Hepatocyte (in vitro differentiated cells): ENCODE measurements at places on chromosomes 2 and 18. TPM values are rescaled to one million over a fixed set of nuclear protein-coding genes. Genes with fewer than 3 reads are reported as not detected.

Gene TMEM163
- 0.40 and 1.1 TPM in 2 replicates for total RNA-seq

GRCh38 chr2:210662560-210662959 lies 106.2 kb downstream of the CPS1 start:
- peak; percentile 8 for DNase-seq

GRCh38 chr2:65299246-65299645 lies 71.6 kb downstream of the ACTR2 start:
- no peak for DNase-seq

- DNase-seq = no peak
These were observed 130.5 kb upstream of the SLC1A4 start for GRCh38 chr2:64858541-64859311.

Gene UPP2
- 0.52 and 0.70 TPM in 2 replicates for total RNA-seq

- DNase-seq = no peak
These were observed 135.4 kb downstream of the COL6A3 start for GRCh38 chr2:237278568-237278967.

DNA sequence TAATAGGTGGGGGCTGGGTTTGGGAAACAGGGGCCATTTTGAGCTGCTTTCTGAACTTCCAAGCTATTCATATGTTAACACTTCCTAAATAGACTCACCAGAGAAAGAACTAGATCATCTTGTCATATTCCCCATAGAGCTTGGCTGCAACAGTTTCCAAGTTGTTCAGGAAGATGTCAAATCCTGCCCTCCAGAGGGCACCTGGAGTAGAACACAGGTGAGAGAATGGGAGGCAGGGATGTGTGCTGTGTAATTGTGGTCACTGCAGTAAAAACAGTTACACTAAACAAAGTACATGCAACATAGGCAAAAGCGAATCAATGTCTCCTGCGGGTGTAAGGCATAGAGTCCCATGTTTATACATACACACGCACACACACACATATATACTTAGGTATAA lies 34.5 kb upstream of the LRRC30 start:
- no peak for DNase-seq

- no peak for DNase-seq
These were observed 287.9 kb downstream of the PTPRM start for GRCh38 chr18:7855028-7855427.

Gene WDSUB1
- 11.7 and 17.7 TPM in 2 replicates for total RNA-seq

- no peak for DNase-seq
These were observed 89.3 kb downstream of the MBD2 start for GRCh38 chr18:54135216-54135615.

DNA sequence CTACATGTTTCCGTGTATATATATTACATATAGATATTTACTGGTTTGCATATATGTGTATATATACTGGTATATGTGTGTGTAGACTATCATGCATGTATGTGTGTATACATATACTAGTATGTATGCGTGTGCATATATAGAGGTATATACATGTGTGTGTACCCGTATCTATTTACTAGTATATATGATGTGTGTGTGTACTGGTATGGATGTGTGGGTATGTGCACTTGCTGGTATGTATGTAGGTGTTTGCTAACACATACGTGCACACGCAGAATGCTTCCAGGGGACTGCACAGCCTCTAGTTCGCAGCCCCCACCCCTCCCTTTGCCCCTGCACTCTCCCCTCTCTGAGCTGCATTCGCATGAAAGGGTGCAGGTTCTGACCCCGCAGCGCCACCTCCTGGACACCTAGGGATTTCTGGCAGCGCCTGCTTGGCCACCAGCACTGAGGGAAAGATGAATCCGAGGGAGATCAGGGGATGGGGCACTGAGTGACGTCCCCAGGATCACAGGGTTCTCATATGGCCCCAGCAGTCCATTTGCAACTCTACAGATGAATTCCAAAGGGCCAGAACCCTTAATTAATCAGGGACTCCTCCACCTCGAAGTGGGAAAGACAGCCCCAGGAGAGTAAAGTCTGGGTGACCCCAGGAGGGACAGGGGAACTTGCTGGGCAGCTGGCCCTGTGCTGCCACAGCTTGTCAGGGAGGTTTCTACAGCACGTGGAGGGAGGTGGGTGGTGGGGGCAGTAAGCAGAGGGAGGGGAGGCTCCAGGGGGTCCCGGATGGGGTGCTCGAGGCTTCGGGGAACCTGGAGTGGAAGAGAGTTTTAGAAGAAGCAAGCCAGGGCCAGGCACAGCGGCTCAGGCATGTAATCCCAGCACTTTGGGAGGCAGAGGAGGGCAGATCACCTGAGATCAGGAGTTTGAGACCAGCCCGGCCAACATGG lies 66.8 kb upstream of the ASAP2 start:
- DNase-seq = peak; percentile 86

GRCh38 chr18:58838165-58838860 lies 26.4 kb upstream of the ZNF532 start:
- DNase-seq = no peak

Gene CREG2
- total RNA-seq = 2.2 and 3.8 TPM in 2 replicates

Gene FBXO48
- 0.83 and 0.84 TPM in 2 replicates for total RNA-seq

Gene PFN4
- total RNA-seq = 0.24 and 1.2 TPM in 2 replicates

- no peak for DNase-seq
These were observed 437.4 kb downstream of the MEIS1 start for GRCh38 chr2:66872081-66872985.

DNA sequence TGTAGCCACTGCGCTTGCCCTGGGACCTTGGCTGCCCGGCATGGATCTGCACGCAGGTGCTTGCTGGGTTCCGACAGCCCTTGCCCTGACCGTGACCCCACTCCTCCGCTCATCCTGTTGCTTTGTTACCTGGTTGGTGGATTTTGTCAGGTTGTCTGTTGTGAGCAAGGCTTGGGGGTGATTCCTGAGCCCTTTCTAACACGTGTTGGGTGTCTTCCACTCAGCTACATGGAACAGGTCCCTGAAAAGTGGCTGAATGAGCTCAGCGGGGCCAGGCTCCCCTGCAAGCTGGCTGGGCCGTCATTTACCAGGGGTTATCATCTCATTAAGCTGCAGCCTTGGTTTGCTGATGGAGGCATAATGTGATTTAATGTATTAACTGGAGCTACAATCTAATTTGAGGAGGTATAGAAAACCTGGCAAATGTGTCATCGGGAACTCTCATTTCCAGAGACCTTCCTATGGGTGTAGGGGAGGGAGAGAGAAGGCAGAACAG lies 24.6 kb downstream of the RAMP1 start:
- DNase-seq = no peak

DNA sequence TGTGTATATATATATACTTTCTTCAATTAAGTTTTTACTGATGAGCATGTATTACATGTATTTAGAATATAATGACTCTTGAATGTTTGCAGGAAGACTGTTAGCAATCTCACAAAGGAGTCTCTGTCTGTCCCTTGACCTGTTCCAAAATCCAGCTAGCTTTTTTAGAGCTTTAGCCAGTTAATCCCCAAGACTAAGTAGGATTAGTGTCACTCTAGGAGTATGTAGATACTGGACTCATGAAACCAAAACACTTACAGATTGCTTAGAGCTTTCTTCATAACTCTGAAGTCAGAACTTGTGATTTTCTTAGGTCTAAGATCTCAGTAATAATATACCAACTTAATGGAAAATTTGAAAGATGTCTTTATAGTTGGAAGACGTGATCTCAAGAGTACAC lies 2.2 kb downstream of the UBXN4 start:
- no peak for DNase-seq

- DNase-seq = peak; percentile 64
These were observed 2.2 kb downstream of the AQP4 start for GRCh38 chr18:26863122-26863879.

- no peak for DNase-seq
These were observed 154.5 kb upstream of the RBMS1 start for GRCh38 chr2:160647967-160648685.

- no peak for DNase-seq
These were observed 1.7 kb downstream of the SYT4 start for GRCh38 chr18:43275546-43275945.

Gene GRB14
- total RNA-seq = 3.6 and 4.2 TPM in 2 replicates

Gene RFX8
- total RNA-seq = not detected in 2 replicates

- no peak for DNase-seq
These were observed 247.8 kb downstream of the DOK6 start for GRCh38 chr18:69648486-69648885.

DNA sequence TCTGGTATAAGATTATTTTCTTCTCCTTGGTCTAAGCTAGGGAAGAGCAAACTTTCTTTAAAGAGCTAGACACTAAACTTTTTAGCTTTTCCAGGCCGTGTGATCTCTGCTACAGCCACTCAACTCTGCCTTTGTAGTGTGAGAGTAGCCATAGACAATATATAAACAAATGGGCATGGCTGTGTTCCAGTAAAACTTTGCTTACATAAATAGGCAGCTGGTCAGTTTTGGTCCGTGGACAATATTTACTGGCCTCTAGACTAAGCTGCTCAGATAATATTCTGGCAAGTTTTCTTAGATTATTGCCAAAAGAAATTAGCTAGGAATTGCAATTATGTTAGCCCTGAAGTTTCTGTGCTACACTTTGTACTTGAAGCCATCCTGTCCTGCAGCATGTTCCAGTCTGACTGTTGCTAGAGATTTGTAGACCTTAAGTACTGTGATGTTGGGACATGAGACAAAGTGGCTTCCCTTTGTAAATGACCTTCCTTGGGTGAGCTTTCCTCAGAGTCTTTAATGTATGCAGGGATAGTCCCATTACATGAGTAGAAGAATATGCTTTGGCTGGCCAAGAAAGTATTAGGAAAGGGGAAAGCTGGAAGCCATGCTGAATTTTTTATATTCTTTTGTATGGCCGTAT lies 126.9 kb downstream of the SOX11 start:
- no peak for DNase-seq

DNA sequence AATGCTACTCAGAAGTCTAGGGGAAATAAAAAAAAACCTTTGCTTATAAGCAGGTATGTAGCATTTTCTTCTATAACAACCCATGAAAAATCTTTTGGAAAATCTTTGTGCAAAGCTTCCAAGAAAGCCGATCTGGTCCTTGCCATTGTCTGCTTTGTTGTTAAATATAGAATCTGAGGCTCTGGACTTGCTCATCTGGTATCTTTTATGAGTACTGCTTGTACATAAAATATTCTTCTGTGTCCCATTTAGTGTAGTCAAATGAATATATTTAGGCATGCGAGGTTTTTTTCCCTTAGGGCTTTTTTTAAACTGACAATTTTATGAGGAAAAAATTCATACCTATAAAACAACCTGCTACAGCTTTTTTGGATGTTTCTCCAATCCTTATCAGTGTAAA lies 45.0 kb upstream of the RMND5A start:
- DNase-seq = no peak

Gene TANC1
- 18.5 and 20.6 TPM in 2 replicates for total RNA-seq

GRCh38 chr2:99832926-99833325 lies 309.5 kb downstream of the AFF3 start:
- no peak for DNase-seq

DNA sequence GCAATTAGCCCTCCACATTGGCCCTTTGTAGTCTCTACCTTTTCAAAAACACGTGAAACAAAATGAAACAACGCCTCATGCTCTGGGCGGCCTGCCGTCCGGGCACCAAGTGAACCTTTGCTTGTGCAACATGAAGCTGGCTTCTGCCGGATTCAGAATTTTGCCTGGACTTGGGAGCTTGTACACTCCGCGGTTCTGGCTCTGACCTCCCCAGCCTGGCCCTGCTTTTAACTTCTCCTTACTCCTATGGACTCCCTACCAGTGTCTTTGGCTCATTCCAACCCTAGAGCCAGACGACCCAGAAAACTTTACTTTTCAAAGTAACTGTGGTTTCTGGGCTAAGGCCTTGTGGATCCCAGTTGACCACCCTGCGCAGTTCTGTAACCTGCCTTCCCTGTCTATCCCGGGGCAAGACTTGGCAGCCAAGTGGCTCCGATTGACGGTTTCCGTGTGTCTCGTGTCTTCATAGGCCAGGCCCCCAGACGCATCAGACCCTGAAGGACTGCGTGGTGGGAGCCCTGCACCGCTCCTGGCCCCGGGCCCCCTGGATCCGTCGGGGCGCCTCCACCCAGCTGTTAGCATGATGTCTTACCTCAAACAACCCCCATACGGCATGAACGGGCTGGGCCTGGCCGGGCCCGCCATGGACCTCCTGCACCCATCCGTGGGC lies 1.9 kb downstream of the OTX1 start:
- no peak for DNase-seq

DNA sequence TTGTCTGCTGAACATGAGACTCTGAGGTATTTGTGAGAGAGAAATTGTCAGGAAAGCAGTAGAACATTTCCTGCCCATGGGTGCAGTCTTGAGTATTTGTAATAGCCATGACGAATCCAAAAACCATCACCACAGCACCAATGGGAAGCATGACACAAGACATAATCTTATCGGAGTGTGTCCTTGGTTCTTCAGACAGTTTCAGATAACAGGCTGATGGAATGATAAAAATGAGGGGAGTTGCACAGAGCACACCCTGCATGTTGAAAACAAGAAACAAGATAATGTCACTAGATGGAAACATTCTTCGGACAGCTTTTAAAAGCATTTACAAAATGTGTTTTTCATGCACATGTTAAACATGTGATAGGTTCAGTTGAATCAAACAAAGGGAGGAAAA lies 56.9 kb downstream of the SLC38A11 start:
- DNase-seq = peak; percentile 62

DNA sequence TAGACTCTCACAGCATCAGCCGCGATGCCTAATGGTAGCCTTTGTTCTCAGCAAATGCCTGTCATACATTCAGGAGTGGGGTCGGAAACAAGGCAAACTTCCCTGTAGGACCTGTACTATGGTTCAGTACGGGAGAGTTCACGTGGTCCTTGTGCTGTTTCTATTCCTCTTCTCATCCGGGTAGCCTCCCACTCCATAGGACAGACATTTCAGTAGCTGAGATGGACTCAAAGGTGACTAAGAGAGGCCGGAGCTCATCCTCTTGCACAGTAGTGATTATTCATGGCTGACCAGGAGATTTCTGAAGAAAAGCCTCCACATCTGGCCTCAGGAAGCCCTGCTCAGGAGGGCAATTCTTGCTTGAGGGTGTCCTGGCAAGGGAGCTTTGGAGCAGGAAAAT lies 117.8 kb upstream of the SPRED2 start:
- no peak for DNase-seq

GRCh38 chr2:183497861-183498260 lies 373.6 kb downstream of the NUP35 start:
- no peak for DNase-seq

GRCh38 chr2:136149011-136149410 lies 31.1 kb upstream of the CXCR4 start:
- no peak for DNase-seq

Gene IL36RN
- total RNA-seq = 0.12 and 0.63 TPM in 2 replicates

- no peak for DNase-seq
These were observed 3.5 kb downstream of the YES1 start for GRCh38 chr18:808502-808901.

Gene TMEM169
- total RNA-seq = 1.1 and 1.8 TPM in 2 replicates

Gene CXCR1
- not detected in 2 replicates for total RNA-seq
